ENCODE measurements at places on chromosomes 16 and 17.
A peak's percentile ranks its signal among the peaks of the same experiment; 100 is the strongest.

DNA sequence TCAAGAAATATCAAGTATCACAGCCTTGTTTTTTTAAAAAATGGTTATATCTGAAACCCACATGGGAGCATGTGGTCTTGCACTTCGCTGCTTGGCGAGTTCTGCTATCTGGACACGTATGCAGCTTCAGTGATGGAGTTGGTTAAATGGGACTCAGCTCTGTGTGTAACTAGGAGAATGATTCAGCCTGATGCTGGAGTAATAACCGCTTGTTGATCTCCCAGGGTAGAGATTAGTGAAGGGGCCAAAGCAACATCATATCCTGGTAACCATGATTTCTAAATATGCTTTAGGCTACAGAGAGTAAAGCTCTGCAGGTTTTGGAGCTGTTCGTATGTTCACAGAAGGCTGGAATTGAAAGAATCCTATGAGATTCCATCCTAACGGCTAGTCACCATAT is 63.2 kb downstream of the IQCK start:
- no peak for DNase-seq

GRCh38 chr16:4586291-4586690 is 28.4 kb downstream of the UBALD1 start:
- DNase-seq, result no peak

- peak; percentile 60 for DNase-seq
These were observed 470 bp downstream of the MLYCD start for GRCh38 chr16:83899272-83899897.

GRCh38 chr17:36823850-36824677 is 113.2 kb upstream of the LHX1 start:
- DNase-seq, result no peak

DNA sequence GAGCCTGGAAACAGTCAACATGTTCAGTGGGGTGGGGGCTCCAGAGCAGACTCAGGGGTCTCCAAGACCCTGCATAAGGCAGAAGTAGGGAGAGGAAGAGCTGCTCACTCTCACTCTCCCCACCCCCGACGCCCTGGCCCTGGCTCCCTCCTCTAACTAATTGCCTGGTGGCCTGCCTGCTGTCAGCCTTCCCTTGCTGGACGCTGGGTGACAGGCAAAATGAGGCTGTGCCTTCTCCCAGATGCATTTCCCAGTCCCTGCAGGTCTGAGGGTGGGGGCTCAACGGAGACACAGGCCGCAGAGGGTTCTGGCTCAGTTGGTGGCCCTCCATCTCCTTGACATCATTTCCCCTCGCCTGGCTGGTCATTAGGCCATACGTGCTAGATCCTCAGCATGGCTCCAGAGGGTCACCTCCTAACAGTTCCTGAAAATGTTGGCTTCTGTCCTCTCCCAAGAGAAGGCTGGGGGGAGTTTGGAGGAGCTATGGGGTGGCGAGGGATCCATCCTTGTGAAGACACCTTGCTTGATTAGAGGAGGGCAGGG is 1.4 kb downstream of the FMNL1 start:
- no peak for DNase-seq

DNA sequence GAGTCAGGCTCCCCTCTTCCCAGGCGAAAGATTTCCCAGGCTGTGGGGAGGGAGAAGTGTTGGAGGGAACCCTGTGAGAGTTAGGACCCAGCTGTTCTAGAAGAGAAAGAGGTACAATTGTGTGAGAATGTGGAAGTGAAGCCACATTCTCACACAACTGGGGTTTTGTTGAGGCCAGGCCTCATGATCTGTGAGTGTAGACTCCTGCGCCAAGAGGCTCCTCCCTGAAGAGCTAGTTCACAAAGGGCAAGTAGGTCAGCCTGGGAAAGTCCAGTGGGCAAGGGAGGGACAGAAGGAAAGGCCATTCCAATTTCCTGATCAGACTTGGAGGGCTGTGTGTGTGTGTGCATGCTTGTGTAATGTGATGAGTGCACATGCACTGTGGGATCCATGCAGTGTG is 15.2 kb downstream of the CD300LF start:
- DNase-seq, result no peak

DNA sequence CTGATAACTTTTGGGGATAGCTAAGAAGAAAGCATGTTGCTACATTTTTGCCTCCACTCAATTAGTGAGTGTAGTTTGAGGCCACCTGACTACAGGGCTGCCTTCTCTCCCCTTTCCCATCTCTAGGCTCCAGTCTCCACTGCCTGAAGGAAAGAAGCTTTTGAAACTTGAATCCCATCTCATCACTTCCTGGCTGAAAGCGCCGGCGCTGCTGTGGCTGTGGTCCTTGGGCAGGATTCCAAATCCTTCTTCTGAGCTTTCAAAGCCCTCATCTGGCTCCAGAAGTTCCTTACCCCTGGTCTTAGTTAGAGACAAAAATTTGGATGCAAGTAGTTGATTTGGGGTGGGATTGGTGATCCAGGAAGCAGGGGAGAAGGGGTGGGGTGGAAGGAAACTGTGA is 119.4 kb downstream of the FOXL1 start:
- DNase-seq, result no peak

DNA sequence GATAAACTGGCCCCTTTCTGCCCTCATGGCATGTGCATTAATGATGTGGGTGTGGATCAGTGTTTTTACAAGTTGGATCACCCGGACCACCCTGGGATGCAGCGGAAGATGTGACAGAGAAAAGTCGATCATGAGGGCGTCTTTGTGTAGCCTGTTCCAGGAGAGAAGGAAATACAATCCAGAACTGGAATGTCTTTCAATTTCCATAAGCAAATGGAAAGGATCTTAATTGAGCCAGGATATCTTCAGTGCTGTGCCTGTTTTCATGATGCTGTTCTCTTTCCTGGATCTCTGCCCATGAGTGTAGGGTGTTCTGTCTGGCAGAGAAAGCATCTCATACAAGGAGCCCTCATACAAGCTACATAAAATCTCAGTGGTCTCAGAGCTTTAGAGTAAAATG is 481.4 kb downstream of the XYLT1 start:
- DNase-seq, result no peak

- no peak for DNase-seq
These were observed 18.4 kb upstream of the OSGIN1 start for GRCh38 chr16:83934684-83934977.

DNA sequence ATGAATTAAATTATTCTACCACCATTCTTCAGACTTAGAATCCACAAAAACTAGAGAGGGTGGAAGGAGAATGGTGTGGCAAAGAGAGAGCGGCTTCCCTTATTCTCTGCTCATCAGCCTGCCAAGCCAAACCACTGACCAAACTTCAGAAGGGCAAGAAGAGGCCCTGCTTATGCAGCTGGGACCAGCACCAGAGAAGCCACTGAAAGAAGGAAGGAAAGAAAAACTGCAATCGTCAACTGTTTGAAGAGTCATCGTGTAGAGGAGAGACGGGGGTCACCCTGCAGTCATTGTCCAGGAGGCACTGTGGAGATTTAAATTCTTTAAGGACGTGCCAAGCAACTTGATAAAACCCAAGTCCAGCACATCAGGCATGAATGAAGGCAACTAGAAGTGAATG is 15.6 kb downstream of the PMP22 start:
- no peak for DNase-seq

GRCh38 chr16:72844225-72844920 is 203.6 kb downstream of the ZFHX3 start:
- no peak for DNase-seq

DNA sequence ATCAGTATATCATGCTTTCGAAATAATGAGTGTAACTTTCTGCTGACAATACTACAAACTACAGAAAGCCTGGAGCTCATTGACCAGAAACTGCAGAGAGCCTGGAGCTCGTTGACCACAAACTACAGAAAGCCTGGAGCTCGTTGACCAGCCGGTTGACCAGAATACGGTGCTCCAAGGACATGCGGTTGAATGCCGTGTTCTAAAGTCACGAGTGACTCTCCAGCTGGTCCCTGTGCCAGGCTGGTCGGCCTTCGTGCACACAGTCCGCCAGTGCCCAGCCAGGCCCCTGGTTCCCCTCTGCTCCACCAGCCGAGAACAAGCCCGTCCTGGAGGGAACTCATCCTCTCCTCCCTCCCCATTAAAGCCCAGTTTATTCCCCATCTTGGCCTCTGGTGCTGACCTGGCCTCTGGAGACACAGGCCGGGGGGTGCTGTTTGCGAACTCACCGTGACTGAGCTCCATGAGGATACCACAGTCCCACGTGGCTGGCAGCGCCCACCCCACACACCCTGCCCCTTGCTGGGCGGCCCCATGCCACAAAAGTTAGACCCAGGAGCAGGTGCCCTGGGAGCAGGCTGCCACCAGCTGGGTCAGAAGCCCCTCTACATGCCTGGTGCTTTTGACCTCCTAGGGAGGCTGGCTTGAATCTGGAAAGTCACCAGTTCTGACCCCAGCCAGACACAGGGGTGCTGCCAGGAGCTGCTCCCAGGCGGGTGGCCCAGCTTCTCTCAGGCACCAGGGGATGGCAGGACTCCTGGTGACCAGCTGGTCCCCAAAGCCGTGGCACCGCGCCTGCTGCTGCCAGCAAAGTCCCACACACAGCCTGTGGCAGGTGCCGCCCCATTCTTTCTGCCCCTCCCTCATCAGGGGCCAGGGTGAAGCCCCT is 15.5 kb upstream of the CDH15 start:
- no peak for DNase-seq

GRCh38 chr16:19601083-19601976 is 45.8 kb downstream of the VPS35L start:
- no peak for DNase-seq

DNA sequence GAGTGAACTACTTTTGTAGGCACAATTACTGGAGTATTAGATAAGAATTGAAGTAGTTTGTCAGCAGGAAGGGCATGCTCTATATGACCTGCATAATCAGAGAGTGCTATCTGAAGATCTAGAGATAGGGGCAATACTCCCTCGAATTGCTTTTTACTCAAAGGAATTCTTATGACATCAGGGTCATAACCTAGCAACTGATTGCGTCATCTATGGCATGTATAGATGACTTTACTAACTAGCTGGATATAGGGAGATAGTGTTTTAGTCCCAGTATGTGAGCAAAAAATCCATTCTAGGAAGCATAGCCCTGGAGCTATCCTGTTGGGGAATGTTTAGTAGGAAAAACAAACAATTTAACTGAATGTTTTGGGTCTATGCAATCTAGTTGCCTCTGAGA is 109.5 kb upstream of the ZNF267 start:
- DNase-seq, result no peak

DNA sequence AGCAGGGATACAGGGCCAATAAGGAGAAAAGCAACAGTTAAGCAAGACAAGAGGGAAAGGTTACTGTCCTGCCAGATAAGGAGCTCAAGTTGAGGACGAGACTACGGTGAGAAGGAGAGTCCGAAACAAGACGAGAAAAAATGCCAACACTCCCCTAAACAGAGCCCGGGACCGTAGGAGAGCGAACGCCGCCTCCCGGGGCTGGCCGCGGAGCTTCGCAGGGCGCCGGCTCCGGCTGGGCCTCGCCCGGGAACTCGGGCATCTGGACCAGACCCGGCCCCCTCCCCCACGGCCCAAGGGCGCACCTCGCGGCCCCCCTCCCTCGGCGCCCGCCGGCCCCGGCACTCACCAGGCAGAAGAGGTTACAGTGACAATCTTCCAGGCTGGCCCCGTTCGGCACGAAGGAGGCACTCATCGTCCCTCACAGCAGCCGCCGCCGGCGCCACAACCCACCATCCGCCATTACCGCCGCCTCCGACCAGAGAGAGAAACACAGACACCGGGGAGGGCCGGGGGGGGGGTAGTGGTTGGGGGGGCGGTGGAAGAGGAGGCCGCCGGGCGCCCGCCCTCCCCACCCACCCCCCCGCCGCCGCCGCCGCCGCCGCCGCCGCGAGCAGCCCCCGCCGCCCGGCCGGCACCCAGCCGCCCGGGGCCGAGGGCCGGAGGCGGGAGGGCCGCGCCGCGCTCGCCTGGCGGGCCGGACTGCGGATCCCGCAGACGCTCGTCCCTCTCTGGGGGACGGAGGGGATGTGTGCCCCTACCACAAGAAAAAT is at the start of gene MED13:
TSS of gene MED13 (minus strand) at position 488 of the 773 bp plus-strand sequence. CDS start at position 415, 73 bp downstream.
- DNase-seq, result peak; percentile 76

GRCh38 chr16:25575363-25575762 is 116.4 kb upstream of the HS3ST4 start:
- no peak for DNase-seq

GRCh38 chr16:52499060-52499440 is 47.9 kb downstream of the TOX3 start:
- DNase-seq, result no peak

GRCh38 chr17:51228161-51228560 is 31.7 kb downstream of the MBTD1 start:
- no peak for DNase-seq

DNA sequence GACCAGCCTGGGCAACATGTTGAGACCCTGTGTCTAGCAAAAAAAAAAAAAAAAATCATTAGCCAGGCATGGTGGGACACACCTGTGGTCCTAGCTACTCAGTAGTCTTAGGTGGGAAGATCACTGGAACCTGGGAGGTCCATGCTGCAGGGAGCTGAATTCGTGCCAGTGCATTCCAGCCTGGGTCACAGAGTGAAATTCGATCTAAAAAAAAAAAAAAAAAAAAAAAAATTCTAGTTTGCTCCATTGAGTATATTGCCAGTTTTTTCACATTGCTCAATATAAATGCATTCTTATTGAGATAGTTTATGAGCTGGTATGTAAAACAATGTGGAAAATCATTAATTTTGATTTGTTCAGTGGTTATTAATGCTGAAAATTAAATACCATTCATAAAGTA is 52.0 kb downstream of the ABHD15 start:
- DNase-seq, result no peak

GRCh38 chr17:45740553-45741330 is 43.4 kb upstream of the CRHR1 start:
- no peak for DNase-seq

DNA sequence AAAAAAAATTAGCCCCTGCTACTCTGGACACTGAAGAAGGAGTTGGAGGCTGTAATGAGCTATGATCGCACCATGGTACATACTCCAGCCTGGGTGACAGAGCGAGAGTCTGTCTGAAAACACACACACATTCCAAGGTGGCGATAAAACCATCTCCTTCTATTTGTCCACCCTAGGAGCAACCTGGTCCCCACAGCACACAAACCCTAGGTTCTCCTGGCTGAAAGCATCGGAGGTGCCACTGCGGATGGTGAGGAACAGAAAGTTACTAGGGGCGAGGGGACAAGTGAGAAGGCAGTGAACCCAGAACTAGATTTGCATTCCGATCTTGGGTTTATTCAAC is 1.4 kb upstream of the ECI1 start:
- no peak for DNase-seq

GRCh38 chr16:85028685-85029407 is 1.3 kb downstream of the KIAA0513 start:
- DNase-seq, result peak; percentile 67

GRCh38 chr16:24635900-24636610 is 93.4 kb upstream of the TNRC6A start:
- DNase-seq, result peak; percentile 81

- DNase-seq, result no peak
These were observed 49.6 kb upstream of the RPL38 start for GRCh38 chr17:74153821-74154430.

GRCh38 chr16:79439901-79440300 is 160.6 kb downstream of the MAF start:
- no peak for DNase-seq
